Hypothalamus (tissue), 51 donors: ENCODE measurements at places on chromosomes 11 and 22.
A peak's percentile ranks its signal among the peaks of the same experiment; 100 is the strongest.

DNA sequence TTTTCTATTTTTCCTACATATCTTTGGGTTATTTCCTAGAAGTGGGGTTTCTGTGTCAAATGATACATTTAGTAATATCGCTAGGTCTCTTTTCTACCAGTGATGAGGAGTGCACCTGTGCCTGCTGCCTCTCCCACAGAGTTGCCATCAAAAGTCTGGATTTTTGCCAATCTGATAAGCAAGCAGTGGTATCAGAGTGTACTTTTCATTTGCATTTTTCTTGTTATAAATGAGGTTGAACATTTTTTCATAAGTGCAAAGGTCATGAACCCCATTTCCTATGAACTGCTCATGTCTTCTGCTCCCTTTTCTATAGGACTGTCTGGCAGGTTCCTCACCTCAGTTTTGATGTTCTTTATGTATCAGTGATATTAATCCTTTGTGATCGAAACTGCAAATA, 1.7 kb downstream of the TRPM5 start:
- no peak for DNase-seq

DNA sequence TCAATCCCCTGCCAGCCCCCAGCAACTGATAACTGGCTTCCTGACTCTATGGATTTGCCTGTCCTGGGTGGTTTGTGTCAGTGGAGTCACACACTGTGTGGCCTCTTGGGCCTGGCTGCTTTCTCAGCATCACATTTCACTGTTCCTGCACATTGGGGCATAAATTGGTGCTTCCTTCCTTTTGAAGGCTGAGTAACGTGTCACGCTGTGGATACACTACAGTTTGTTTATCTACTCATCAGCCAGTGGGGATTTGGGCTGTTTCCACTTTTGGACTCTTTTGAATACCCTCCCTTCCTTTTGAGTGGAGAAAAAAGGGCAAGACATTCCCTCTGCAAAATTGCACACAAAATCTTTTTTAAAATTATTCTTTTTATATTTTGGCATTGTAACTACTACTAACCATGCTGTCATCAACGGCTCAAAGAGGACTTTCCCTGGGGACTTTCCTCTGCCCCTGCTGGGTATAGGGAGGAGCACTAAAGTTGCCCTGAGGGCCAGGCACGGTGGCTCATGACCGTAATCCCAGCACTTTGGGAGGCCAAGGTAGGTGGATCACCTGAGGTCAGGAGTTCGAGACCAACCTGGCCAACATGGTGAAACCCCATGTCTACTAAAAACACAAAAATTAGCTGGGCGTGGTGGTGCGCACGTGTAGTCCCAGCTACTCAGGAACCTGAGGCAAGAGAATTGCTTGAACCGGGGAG, 7.8 kb upstream of the CELSR1 start:
- DNase-seq = no peak

DNA sequence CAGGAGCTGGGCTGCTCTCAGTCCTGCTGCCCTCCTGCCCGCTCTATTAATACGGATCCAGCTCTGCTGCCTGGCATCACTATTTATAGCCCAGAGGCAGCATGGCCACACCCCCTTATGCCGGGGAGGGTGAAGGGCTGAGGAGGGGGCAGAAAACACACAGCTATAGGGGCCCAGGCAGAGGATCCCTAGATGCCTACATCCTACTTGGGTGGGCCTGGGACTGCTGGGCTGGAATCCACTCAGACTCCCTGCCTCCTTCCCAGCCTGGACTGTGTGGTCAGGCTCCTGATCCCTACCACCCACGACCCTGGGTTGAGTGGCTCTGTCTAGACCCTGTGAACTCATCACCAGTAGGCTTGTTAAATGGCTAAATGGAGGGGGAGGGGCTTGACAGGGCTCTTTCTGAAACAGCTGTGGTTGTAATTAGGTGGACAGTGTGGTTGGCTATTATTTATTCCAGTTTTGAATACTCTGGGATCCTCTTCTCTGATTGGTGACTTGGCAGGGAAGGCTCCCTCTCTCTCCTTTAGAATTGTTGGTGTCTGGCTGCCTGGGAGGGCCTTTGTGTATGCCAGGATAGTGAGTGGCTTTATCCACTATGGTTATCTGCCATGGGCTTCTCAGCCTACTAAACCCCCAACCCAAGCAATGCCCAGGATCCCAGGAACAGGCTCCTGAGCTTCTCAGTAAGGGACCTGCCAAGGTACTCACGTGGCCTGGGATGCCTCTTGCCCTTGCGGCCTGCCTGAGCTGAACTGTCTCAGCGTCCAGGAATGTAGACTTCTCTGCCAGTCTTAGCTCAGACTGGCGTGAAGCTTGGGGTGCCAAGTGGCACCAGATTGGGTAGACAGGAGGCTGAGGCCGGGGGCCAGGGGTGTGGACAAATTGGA, 15.2 kb downstream of the PHLDB1 start:
- DNase-seq = peak; percentile 46

GRCh38 chr11:130391711-130392110, 36.7 kb downstream of the ADAMTS8 start:
- DNase-seq = no peak

GRCh38 chr11:128903248-128904061, 12.3 kb downstream of the KCNJ5 start:
- DNase-seq = peak; percentile 41

- DNase-seq = no peak
Measured at GRCh38 chr11:114296605-114297372, 590 bp downstream of the NNMT start.

- DNase-seq = peak; percentile 24
Measured at GRCh38 chr11:64152841-64153691, 12.8 kb downstream of the MACROD1 start.

DNA sequence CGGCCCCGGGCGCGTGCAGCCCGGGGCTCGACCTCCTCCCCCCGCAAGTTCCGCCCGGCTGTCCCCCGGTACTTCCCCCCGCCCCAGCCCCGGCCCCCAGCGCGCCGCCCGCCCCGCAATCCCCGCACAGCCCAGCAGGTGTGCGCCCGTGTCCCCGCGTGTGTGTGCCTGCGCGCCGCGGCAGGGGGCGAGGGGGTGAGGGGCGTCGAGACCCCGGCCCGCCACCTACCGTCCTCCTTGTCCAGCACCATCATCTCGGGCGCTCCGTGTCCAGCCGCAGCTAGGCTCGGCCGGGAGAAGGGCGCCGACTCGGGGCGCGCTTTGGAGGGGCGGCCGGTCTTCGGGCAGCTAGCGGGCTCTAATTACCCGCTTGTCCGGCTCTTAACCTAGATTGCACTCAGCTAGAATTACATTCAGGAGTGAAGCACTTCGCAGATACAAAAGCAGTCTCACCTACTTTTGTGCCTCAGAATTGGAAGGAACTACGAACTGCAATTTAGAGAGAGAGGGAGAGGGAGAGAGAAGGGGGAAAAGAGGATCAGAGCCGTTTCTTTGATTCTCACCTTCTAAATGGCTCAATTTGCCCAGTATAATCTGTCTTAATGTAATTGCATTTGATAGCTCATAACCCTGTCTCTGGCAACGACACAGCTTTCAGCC, 439 bp downstream of the LMO1 start:
- no peak for DNase-seq

GRCh38 chr11:132062541-132062940, 692.1 kb downstream of the NTM start:
- no peak for DNase-seq

- DNase-seq = no peak
Measured at GRCh38 chr11:80838153-80838552, 1397.3 kb upstream of the TENM4 start.

GRCh38 chr11:3949125-3949524, 93.7 kb downstream of the STIM1 start:
- no peak for DNase-seq

- DNase-seq = no peak
Measured at GRCh38 chr11:5992604-5993251, 5.9 kb upstream of the OR52L1 start.

- DNase-seq = no peak
Measured at GRCh38 chr11:65611758-65612603, 2.0 kb downstream of the MAP3K11 start.

DNA sequence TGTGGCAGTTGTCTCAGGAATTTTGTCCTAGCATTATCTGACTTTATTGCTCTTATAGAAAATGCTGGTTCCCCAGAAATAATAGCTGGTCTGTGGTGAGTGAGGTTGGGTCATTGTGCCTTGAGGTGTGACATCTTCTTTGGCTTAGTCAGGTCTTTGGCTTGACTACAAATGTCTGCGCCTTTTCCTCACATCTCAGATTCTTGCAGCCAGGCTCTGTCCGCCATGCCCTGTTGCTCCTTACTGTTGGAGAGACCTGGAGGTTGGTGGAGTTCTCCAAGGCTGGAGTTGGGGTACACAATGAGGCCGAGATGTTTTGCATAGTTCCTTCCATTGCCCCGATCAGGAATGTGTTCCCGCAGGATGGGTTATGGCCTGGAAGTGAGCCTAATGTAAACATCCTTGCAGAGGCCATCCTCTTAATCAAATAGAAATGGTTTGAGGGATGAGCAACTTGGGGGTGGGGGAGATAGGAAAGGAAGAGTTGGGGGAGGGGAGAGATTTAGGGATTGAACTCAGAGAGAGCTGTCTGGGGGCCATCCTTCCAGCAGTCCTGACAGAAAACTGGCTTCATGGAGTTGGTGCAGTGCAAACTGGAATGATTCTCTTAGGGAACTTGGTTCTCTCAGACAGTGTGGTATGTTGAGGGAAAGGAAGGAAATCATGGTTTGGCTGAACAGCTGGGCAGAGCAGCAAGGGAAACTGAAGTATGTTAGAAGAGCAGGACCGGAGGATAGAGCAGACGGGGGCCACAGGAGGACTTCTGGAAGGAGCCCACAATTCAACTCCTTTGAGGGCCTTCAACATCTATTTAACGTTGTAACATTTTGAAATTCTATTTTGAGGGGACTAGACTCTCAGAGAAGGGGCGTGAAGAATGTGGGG, 49.9 kb downstream of the ZBTB16 start:
- DNase-seq = no peak
